ENCODE measurements at places on chromosomes 1 and 21.

DNA sequence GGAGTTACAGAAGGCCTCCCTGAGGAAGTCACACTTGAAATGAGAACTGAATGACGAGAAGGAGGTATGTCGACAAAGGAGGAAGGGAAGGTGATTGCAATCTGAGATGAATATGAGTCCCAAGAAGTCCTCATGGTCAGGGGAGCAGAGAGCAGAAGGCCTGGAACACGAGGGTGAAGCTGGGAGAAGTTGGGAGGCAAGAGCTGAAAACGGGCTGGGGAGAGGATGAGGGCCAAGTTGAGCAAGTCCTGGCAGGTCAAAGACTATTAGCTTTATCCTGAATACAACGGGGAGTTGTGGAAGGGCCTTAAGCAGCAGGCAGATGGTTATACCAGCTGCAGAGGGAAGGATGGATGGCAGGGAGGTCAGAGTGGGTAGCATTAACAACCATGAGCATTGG, 89.5 kb downstream of the KCNJ15 start:
- DNase-seq = no peak

DNA sequence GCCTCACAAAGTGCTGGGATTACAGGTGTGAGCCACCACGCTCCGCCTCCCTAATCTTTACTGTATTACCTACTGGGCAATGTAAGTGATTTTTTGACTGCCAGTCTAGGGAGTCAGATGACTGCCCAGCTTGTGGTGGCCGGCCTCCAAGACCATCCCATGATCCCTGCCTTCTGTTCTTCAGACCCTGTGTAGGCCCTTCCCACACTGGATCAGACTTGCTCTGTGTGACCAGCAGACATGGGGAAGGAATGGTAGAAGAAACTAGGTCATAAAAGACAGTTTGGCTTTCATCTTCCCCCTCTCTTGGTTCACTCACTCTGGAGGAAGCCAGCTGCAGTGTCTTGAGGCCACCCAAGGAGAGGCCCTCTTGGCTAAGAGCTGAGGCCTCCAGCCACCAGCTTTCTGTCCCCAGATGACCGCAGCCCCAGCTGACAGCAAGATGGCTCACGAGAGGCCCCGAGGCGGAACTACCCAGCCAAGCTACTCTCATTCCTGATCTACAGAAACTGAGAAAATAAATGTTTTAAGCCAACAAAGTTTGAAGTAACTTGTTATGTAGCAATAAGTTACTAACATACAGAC, 14.5 kb upstream of the CBR3 start:
- DNase-seq = peak; percentile 80

DNA sequence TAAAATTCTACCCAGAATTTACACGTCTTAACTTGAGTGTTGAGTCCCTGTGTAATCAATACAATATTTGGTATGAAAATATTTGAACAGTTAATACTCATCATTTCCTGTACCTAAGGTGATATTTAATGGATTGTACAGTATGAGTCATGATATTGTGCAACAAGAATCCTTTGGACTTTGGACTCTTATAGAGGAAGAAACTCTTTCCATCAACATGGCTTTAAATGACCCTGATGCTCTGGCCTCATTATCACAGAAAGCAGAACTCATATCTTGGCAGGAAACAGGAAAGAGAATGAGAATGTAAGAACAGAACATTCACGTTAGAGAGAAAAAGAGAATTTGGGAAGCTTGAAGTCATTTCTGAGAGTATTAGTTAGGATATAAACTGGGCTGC, 168.8 kb upstream of the B3GALT2 start:
- DNase-seq = no peak

- DNase-seq = no peak
Observed at GRCh38 chr1:155912056-155912536, 947 bp upstream of the RIT1 start.

DNA sequence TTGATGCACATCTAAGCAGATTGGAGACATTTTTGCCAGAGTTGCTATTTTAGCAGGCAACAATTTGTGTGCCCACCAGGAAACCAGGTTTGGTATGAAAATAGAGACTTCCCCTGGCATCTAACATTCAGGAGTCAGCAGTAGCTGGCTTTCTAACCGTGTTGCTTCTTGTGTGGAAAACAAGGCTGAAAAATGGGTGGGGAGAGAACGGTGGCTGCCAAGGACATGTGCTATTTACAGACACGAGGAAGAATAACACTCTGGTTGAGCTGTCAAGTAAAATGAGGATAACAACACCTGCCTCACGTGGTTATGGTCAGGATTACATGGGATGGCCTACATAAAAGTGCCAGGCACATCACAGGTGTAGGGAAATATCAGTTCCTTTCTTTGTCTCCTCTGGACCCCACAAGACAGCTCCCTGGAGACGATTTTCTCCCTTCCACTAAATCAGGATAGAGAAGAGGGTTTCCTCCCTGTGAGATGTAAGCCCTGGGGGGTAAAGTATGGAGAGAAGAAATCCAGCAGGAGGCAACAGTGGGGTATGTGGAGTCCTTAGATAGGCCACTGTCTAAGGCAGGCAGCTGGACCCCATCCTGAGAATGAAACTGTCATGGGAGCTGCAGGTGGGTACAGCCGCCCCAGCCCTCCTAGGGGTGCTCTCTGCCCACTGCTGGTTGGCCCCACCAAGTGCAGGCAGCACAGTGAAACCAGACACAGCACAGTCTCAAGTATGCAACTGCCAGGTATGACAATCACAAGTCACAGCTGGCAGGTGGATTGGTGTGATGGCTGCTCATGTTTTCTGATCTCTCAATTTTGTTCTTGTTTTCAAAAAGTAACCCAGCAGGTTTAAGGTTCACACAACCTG, 80.3 kb downstream of the TENT5C start:
- DNase-seq = no peak

DNA sequence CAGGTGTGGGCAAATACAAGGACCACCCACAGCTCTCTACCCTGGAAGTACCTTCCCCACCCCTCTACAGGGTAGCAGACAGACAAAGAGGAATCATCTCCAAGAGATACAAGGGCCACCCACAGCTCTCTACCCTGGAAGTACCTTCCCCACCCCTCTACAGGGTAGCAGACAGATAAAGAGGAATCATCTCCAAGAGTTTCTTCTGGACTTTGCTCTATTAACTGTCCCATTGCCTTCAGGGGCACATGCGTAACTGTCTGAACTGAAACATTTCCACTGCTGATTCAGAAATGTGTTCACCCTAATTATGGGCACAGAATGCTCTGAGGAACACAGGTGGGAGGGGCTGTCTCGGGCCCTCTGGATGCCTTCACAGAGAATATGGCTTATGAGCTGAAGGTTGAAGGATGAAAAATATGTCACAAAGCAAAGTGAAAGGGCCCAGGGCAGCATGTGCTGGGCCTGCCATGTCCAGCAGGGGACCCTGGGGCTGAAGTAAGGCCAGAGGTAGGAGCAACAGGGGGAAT, 43.9 kb downstream of the ZNF281 start:
- DNase-seq = no peak

- DNase-seq = no peak
Observed at GRCh38 chr1:218525451-218526197, 180.5 kb downstream of the TGFB2 start.

- DNase-seq = no peak
Observed at GRCh38 chr1:8590721-8591351, 226.6 kb downstream of the RERE start.

GRCh38 chr1:40653851-40654537, 11.5 kb downstream of the RIMS3 start:
- DNase-seq = no peak

- no peak for DNase-seq
Observed at GRCh38 chr1:157367870-157368269, 184.4 kb downstream of the FCRL5 start.

DNA sequence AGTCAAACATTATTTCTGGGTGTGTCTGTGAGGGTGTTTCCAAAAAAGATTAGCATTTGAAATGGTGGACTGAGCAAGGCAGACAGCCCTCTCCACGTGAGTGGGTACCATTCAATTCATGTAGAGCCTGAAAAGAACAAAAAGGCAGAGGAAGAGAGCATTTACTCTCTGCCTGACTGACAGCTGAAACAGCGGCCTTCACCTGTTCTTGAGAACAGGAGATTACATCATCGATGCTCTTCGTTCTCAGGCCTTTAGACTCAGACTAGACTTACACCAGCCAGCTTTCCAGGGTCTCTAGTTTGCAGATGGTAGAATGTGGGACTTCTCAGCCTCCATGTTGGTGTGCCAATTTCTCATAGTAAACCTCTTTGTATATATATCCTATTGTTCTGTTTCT, 302.3 kb downstream of the BACH1 start:
- DNase-seq = no peak

- no peak for DNase-seq
Observed at GRCh38 chr1:190578526-190578925, 100.9 kb upstream of the BRINP3 start.

GRCh38 chr1:59605761-59606160, 209.0 kb upstream of the HOOK1 start:
- peak; percentile 27 for DNase-seq

DNA sequence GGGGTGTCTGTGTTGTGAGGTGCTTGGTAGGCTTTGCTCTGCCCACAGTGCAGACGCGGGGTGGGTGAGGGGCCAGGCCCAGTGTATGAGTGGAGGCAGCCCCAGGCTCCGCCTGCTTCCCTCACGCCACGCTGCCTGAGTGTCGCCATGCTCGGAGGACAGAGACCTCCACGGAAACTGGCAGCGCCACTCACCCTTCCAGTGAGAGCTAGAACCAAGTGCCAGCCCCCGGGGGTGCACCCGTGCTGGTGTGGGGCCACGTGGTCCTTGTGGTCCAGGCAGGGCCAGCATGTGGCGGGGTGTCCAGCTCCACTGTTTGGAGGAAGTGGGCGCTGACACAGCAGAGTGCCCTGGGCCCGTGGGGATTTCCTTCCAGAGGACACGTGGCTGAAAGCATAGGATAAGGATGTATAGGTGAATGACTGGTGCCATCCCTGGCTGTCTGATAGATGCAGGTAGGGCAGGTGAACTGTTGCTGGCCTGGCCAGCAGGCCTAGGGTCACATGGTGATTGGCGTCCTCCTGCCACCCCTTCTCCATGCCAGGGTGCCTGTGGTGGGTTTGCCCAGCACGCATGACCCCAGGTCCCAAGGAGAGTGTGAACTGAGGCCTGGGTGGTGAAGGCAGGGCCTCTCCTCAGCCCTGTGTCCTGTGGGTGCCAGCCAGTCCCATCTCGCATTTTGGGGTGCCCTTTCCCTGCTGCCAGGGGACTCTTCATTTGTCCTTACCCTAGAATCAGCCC, 3.8 kb downstream of the LRRC3 start:
- DNase-seq = no peak

DNA sequence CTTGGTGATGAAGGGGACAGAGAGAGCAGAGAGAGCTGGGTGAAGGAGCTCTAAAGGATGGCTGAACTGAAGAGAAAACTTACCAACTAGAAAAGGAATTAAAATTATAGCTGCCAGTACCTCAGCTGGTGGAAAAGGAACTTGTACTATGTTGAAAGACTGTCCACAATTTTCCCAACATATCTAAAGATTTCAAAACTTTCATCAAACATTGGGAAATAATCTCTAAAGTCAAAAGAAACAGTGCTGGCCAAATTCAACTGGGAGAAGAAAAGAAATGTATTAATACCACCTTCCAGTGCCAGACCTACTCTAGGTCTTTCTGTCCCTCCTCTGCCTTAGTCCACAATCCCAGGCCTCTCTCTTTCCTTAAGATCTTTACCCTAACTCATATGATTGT, 6.1 kb downstream of the SMG5 start:
- DNase-seq = peak; percentile 70

DNA sequence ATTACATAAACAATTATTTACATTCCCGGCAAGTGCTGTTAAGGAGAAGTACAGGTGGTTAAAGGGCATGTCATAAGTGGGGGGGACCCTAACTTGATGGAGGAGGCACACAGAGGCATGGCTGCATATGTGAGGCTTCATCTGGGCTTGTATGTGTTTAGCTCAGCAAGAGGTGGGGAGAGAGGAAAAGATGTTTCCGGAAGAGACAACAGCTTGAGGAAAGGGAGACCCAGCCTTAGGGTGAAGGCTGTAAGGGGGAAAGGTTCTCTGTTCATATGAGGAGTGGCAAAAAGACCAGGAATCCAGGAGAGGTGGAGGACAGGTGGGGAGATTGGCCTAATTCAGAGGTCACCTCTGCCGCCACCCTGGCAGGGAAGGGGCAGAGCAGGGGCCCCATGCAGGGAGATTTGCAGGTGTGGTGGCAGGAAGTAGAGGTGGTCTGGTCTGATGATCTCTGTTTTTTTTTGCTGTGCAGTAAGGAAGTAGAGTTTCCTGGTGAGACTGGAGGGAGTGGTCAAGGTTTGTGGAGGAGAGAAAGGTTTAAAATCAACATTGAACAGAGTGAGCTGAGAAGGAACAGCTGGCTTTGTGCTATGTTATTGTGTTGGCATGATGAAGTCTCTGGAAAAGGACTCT, 9.0 kb downstream of the TRAF5 start:
- DNase-seq = no peak

DNA sequence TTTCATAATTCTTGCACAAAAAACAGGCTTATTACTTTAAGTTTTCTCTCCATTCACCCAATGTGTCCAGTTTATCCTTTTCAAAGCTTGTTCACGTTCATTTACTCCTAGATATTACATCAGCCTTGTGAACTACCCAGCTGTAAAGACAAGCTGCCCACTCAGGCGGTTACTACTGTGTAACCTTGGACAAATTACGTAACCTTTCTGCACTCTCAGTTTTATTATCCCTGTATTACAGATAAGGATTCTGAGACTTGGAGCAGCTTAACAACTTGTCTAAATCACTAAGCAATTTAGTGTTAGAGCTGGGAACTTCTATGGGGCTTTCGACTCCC, 20.5 kb upstream of the LPAR3 start:
- DNase-seq = peak; percentile 24

GRCh38 chr1:30527511-30528140, 195.8 kb downstream of the MATN1 start:
- no peak for DNase-seq

- DNase-seq = no peak
Observed at GRCh38 chr1:80893115-80893514, 907.6 kb upstream of the ADGRL2 start.

- peak; percentile 48 for DNase-seq
Observed at GRCh38 chr1:19661721-19662228, 2.9 kb upstream of the HTR6 start.

- no peak for DNase-seq
Observed at GRCh38 chr1:192161976-192162375, 3.7 kb downstream of the RGS18 start.

GRCh38 chr1:50333595-50333974, 89.7 kb downstream of the DMRTA2 start:
- peak; percentile 15 for DNase-seq

DNA sequence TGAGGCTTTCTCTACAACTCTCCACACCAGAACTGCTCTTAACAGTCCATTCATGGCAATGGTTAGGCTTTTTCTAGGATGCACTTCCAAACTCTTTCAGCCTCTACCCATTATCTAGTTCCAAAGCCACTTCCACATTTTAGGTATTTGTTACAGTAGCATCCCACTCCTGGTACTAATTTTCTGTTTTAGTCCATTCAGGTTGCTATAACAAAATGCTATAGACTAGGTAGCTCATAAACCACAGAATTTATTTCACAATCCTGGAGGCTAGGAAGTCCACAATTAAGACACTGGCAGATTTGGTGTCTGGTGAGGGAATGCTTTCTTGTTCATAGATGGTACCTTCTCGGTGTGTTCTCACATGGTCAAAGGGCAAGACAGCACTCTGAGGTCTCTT, 17.3 kb upstream of the EPS8L3 start:
- peak; percentile 49 for DNase-seq
